A549 treated with AZD2906 at 1 μM for 4 hours (cell line): ENCODE measurements at places on chromosomes 4 and X. TPM values are rescaled to one million over a fixed set of nuclear protein-coding genes. Genes with fewer than 3 reads are reported as not detected.

The RRH gene
- total RNA-seq = 0.06 to 0.14 TPM (median 0.11 TPM) in 3 of 5 replicates, not detected in the others

The CCDC158 gene
- not detected in 5 replicates for total RNA-seq

The ABLIM2 gene
- total RNA-seq = 4.9 to 10.3 TPM (median 7.8 TPM) in 5 replicates

The TCEAL2 gene
- not detected in 5 replicates for total RNA-seq

The PF4V1 gene
- total RNA-seq = not detected in 5 replicates

The TIGD4 gene
- 0.07 to 0.31 TPM (median 0.15 TPM) in 5 replicates for total RNA-seq

The SYNPO2 gene
- total RNA-seq = 0.56 to 0.98 TPM (median 0.94 TPM) in 5 replicates

The OPHN1 gene
- 1.2 to 3.3 TPM (median 1.7 TPM) in 5 replicates for total RNA-seq

The ADRA2C gene
- total RNA-seq = 5.9 to 11.0 TPM (median 10.6 TPM) in 5 replicates

The ADGRA3 gene
- 14.4 to 18.6 TPM (median 15.5 TPM) in 5 replicates for total RNA-seq

The IL1RAPL2 gene
- total RNA-seq = not detected in 5 replicates

The DRP2 gene
- total RNA-seq = 0.14 to 0.18 TPM (median 0.16 TPM) in 5 replicates

The TEX13D gene
- not detected in 5 replicates for total RNA-seq

The UGT2A3 gene
- 0.05 to 0.15 TPM (median 0.09 TPM) in 5 replicates for total RNA-seq

The CXXC4 gene
- total RNA-seq = 0.02 to 0.05 TPM (median 0.03 TPM) in 5 replicates

The TCEAL9 gene
- total RNA-seq = 88.1 to 146 TPM (median 97.0 TPM) in 5 replicates

The AFM gene
- not detected in 5 replicates for total RNA-seq

The ARSD gene
- total RNA-seq = 12.4 to 15.7 TPM (median 12.8 TPM) in 5 replicates

The PCDH10 gene
- 0.10 to 0.14 TPM (median 0.11 TPM) in 5 replicates for total RNA-seq

The BEX2 gene
- total RNA-seq = 8.7 to 11.6 TPM (median 10.6 TPM) in 5 replicates

The RTL9 gene
- 0.05 to 0.16 TPM (median 0.11 TPM) in 5 replicates for total RNA-seq

The MAGEB2 gene
- not detected in 5 replicates for total RNA-seq

The KDR gene
- total RNA-seq = 0.07 to 0.14 TPM (median 0.10 TPM) in 5 replicates

The GPM6B gene
- total RNA-seq = 0.24 to 0.61 TPM (median 0.39 TPM) in 5 replicates

The FAM9B gene
- total RNA-seq = not detected in 5 replicates

The BANK1 gene
- total RNA-seq = 0.58 to 1.4 TPM (median 0.88 TPM) in 5 replicates

The NKX3-2 gene
- 0.03 to 0.17 TPM (median 0.10 TPM) in 5 replicates for total RNA-seq

The PCSK1N gene
- 18.0 to 55.7 TPM (median 48.7 TPM) in 5 replicates for total RNA-seq

The NSD2 gene
- total RNA-seq = 36.0 to 44.4 TPM (median 41.4 TPM) in 5 replicates

The SATL1 gene
- total RNA-seq = not detected in 5 replicates

The ADH1C gene
- not detected in 5 replicates for total RNA-seq

The ADAD1 gene
- not detected in 5 replicates for total RNA-seq

The CXorf49 gene
- not detected in 5 replicates for total RNA-seq

The CT45A2 gene
- total RNA-seq = not detected in 5 replicates

The FAM9C gene
- 0.01 to 0.05 TPM in 2 of 5 replicates, not detected in the others for total RNA-seq

The BEND2 gene
- total RNA-seq = not detected in 5 replicates

The MED12 gene
- 9.2 to 12.2 TPM (median 10.2 TPM) in 5 replicates for total RNA-seq

The GRIA3 gene
- not detected in 5 replicates for total RNA-seq

The GPR82 gene
- not detected in 5 replicates for total RNA-seq

The DNASE1L1 gene
- 29.4 to 31.6 TPM (median 30.7 TPM) in 5 replicates for total RNA-seq

The DNAAF6 gene
- total RNA-seq = 0.06 TPM in 1 of 5 replicates, not detected in the others
